ENCODE measurements at places on chromosomes 16 and 17. TPM values are rescaled to one million over a fixed set of nuclear protein-coding genes. Genes with fewer than 3 reads are reported as not detected.
A peak's percentile ranks its signal among the peaks of the same experiment; 100 is the strongest.

- DNase-seq = peak; percentile 63
Measured at GRCh38 chr17:10875984-10876555, 38.2 kb upstream of the PIRT start.

DNA sequence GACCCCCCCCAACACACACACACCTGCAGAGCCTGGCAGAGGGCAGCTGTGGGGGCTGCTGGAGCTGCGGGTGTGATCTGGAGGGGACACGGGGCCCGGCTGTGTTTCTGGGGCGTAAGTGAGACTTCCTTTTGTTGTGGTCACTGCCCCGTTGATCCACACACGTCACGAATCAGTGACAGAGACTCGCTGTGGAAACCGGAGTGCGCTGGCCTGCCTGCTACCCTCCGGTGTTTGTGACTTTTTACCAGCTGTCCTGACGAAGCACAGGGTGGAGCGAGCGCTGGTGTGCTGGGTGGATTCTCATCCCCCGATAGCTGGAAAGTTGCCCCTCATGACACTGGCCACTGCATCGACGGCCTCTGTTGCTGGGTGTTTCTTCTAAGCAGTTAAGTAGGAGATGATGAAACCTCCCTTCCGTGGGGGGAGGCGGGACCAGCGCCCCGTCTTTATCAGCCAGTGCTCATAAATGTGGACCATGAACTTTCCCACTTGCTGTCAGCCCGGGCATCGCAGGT is 2.3 kb downstream of the METRNL start:
- DNase-seq = peak; percentile 49

GRCh38 chr16:67104845-67105244 is 4.9 kb upstream of the PHAF1 start:
- DNase-seq = peak; percentile 54

The TCAP gene
- not detected for total RNA-seq

DNA sequence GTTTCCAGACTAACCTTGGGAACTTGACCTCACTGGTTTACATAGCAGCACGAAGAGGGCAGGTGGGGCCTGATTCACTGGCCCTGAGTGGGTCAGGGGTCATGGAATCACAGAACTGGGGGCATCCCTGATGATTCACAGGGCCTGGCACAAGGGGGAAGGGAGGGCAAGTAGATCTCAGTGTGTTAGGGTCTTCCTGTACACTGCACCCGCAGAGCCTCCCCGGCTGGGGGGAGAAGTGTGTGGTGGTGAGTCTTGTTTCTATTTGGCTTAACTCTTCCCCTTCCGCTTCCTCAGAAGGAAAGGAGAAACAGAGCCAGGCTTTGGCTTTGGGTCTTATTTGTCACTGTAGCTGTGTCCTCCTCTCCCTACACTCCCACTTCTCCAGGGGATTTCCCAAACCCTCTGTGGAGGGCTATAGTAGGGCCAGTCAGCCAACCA is 3.7 kb downstream of the STARD3 start:
- no peak for DNase-seq

The KRTAP9-2 gene
- total RNA-seq = not detected

- DNase-seq = no peak
Measured at GRCh38 chr16:28567292-28567691, 13.6 kb downstream of the SGF29 start.

GRCh38 chr17:45291171-45291805 is 25.5 kb downstream of the MAP3K14 start:
- DNase-seq = no peak

DNA sequence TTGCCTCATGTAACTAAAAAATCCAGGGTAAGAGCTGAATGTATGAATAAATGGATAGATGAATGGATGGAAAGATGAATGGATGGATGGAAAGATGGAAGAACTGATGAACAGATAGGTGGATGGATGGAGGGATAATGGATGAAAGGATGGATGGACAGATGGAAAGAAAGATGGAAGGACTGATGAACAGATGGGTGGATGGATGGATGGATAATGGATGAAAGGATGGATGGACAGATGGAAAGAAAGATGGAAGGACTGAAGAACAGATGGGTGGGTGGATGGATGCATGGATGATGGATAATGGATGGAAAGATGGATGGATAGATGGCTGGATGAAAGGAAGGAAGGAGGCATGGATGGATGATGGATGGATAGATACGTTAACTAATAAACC is 11.9 kb downstream of the CHD9NB start:
- no peak for DNase-seq

DNA sequence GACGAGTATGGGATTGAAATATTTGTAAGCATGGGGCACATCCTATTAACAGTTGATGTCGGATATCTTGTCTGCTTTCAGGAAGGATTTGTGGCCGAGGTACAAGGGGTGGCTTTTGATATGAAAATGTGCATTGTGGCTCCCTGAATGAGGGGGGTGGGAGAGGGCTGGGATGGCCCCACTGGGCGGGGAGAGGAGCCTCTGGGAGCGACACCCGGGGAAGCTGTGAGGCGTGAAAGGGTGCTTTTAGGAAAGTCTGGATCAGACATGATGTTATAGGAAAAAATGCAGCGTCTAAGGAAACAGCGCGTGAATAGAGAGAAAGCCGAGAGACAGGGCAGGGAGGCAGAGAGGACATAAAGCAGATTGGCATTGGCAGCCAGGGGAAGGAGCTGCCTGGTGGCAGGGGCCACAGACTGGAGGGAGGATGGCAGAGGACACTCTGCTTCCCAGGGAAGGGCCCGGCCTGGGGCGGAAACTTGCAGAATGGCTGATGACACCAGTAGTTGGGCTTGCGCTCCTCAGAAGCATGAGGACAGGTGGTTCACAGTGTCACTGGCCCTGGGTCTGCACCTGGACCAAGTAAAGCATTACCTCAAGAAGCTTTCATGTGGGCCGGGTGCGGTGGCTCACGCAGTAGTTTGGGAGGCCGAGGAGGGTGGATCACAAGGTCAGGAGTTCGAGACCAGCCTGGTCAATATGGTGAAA is 95.7 kb downstream of the NTN1 start:
- no peak for DNase-seq

DNA sequence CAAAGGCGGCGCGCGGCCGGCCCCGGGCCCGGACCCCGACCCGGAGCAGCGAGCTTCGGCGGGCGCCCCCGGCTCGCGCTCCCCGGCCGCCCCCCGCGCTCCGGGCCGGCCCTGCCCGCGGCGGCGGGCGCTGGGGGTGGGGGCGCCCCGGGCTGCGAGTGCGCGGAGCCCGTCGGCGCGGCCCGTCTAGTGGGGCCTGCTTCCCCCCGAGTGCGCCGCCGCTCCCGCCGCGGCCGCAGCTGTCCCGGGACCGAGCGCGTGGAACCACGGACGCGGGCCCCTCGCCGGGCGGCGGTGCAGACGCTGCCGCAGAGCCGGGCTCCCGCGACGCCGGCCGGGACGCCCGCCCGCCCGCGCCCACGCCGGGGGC is 308 bp downstream of the ADCY9 start:
- no peak for DNase-seq

DNA sequence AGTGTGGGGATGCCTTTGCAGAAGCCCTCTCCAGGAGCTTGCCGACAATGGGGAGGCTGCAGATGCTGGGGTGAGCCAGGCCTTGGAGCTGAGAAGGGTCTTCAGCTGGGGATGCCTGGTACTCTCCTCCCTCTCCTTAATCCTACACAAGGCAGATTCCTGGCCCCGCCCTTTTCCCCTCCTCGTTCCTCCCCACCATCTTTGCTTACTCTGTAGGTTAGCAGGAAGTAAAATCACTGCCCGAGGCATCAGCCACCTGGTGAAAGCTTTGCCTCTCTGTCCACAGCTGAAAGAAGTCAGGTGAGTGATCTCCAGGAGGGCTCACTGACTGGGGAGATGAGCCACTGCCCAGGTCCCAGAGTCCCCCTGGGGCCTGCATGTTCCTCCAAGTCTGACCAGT is 38.7 kb downstream of the NLRC5 start:
- DNase-seq = no peak

GRCh38 chr16:73329358-73330286 is 281.7 kb upstream of the ZFHX3 start:
- no peak for DNase-seq

- DNase-seq = no peak
Measured at GRCh38 chr17:48799069-48799723, 17.8 kb downstream of the TTLL6 start.

The COL1A1 gene
- total RNA-seq = 732 TPM

The RNF227 gene
- 9.3 TPM for total RNA-seq

- no peak for DNase-seq
Measured at GRCh38 chr16:75104836-75105235, 11.7 kb downstream of the LDHD start.

DNA sequence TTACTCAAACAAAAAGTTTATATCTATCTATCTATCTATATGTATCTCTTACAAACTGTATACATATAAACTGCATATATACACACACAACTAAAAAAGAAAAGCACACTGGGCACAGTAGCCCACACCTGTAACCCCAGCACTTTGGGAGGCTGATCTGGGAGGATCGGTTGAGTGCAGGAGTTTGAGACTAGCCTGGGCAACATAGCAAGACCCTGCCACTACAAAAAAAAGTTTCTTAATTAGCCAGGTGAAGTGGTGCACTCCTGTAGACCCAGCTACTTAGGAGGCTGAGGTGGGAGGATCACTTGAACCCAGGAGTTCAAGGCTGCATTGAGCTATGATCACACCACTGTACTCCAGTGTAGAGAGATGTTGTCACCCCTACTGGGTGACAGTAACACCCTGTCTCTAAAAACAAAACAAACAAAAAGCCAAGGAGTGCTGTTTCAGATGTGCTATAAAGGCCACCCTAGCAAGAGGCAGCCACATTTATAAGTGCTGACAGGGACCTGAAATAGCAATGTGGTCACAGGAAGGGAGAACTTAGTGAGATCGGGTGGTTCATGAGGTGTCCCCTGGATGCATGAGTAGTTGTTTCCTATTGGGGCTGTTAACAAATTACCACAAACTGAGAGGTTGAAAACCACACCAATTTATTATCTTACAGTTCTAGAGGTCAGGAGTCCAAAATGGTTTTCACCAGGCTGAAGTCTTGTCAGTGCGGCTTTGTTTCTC is 4.8 kb downstream of the CD2BP2 start:
- no peak for DNase-seq

- no peak for DNase-seq
Measured at GRCh38 chr17:64983708-64984107, 64.4 kb upstream of the LRRC37A3 start.

The C1QTNF8 gene
- not detected for total RNA-seq

The CACNA1G gene
- total RNA-seq = not detected

GRCh38 chr17:19330271-19330670 is 32.3 kb downstream of the B9D1 start:
- no peak for DNase-seq

The KIAA0513 gene
- total RNA-seq = 36.8 TPM

The CD300LF gene
- not detected for total RNA-seq

The EVI2A gene
- not detected for total RNA-seq

DNA sequence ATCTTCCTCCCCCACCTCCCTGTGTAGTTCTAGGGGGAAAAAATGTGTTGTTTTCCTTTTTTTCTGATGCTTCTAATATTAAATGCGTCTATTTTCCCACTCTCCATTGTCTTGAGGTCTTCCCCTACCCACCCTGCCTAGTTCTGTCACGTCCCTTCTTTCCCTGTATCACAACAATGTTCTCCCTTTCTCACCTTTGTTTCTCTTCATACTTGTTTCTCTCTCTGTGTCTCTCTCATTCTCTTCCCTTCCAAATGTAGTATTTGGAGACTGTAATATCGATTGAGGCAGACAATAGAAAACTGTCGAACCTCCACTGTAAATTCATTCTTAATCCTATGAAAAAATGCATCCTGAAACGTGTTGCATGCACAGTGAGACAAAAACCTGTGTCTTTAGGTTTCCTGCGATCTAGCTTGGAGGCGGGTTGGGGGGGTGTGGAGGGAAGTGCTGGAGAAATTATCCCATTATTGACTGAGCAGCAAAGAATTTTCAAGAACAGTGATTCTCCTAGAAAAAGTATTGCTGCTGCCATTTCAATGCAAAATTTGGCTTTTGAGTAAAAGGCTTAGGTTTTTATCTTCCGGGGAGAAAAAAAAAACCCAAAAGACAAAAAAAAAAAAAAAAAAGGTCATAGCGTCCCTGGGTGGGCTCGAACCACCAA is 1.3 kb upstream of the PSMB3 start:
- no peak for DNase-seq

The TBC1D28 gene
- not detected for total RNA-seq

- no peak for DNase-seq
Measured at GRCh38 chr17:17844500-17844899, 7.7 kb upstream of the SREBF1 start.

DNA sequence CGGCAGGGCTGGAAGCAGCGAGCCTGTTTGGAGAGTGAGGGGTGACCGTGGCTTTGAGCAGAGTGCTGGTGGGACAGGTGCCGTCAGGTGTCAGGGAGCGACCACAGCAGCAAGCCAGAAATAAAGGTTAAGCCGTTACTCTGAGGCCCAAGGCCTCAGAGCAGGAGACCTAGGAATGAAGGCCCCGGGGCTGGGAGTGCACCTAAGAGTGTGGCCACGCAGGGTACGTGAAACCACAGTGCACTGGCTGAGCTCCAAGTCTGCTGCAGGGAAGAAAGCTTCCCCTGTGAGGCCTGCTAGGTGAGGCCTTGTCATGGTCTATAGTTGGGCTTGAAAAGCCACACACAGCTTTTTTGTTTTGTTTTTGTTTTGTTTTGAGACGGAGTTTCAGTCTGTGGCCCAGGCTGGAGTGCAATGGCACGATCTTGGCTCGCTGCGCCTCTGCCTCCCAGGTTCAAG is 8.7 kb downstream of the CLUAP1 start:
- peak; percentile 49 for DNase-seq

The CCL1 gene
- not detected for total RNA-seq

DNA sequence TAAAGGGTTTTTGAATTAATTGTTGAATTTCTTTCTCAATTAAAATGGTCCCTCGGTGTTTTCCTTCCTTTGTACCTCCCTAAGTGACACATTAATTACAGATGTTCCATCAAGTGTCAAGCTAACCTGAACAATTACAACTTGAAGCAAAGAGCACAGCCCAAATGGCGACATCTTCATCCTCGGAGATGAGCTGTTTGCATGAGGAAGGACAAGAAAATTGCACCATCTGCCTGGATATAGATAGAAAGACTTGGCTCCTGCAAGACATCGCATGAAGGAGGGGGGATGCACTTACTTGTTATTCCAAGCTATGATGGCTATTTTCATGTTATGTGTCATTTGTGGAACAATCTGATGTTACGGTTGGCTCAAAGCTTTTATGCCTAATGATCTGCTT is 86.4 kb upstream of the ZKSCAN2 start:
- no peak for DNase-seq

The PTX4 gene
- not detected for total RNA-seq

DNA sequence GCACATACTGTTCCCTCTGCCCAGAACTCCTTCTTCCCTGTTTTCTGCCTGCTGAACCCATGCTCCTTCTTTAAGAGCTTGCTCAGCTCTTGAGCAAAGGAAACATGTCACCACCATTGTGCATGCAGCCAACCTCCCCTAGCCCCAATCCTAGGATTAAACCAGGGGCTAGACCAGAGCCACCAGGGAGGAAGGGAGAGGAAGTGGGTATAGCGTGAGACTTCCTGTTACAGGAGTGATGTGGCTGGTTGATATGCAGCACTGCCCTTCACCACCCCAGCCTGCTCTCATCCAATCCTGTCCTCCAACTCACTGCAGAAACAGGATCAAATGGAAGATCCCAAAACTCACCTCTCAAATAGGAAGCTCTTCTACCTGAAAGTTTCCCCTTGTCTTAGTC is 67.1 kb upstream of the CDH5 start:
- DNase-seq = no peak

All from stomach (tissue), 19 donors.